ENCODE measurements at places on chromosomes 13 and 19.
A peak's percentile ranks its signal among the peaks of the same experiment; 100 is the strongest.

DNA sequence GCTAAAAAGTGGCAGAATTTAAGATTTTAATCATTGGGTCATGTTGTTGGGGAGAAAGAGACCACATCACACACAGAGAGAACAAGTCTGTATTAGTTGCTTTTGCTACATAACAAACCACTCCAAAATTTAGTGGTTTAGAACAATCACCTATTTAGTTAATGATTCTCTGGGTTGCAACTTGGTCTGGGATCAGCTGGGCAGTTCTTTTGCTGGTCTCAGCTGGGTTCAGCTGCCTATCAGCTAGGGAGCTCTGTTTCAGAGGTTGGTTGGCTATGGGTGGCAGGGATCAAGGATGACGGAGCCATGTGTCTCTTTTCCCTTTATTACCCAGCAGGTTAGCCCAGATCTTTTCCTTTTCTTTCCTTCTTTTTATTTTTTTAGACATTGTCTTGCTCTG lies 8.9 kb downstream of the PINLYP start:
- DNase-seq = no peak

GRCh38 chr19:52665529-52665928 lies 27.4 kb upstream of the ZNF83 start:
- DNase-seq = no peak

DNA sequence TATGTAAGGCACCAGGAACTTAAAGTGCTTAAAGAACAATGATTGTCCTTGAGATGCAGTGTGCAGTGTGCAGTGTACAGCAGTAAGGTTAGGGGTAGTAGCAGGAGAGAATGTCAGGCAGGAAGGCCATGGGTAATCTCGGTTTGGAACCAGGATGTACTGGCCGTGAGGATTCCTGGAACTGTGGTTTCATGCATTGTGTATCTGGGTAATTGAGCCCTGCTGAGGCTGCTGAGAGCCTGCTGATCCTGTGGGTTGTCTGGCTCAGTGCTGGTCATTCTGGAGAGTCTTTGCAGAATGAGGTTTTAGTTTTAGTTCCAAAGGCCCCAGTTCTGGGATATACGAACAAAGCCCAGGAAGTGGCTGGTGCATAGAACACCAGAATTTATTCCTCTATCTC lies 71.0 kb downstream of the ZNF568 start:
- DNase-seq = no peak

GRCh38 chr13:99275093-99275469 lies 16.9 kb upstream of the GPR18 start:
- peak; percentile 71 for DNase-seq

DNA sequence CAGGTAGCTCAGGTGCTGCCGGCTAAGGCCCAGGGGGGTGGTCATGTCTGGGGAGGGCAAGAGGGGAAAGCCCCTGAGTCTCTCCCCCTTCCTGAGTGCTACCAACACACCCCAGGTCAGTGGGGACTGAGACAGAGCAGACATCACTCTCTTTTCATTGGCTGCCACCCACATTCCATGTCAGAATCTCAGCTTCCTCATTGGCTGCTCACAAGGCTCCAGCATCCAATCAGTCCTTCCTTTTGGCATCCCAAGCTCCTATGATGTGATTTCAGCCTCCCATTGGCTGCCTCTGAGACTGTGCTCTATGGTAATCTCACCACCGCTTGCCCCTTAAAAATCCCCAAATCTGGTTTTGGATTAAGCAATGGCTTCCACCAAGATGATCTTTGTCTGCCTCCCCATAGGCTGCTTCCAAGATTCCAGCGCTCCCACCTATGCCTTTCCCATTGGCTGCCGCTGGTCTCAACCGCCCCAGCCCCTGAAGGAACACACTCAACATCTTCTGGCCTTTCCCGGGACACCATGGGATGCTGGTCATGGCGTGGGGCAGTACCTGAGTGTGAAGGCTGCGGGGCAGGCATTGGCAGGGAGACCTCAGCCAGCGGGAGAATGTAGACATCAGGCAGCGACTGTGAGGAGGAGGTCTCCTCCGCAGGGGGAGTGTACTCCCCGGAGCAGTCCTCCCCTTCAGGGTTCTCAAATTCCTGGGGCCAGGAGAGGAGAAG lies 2.0 kb downstream of the LMTK3 start:
- DNase-seq = no peak

DNA sequence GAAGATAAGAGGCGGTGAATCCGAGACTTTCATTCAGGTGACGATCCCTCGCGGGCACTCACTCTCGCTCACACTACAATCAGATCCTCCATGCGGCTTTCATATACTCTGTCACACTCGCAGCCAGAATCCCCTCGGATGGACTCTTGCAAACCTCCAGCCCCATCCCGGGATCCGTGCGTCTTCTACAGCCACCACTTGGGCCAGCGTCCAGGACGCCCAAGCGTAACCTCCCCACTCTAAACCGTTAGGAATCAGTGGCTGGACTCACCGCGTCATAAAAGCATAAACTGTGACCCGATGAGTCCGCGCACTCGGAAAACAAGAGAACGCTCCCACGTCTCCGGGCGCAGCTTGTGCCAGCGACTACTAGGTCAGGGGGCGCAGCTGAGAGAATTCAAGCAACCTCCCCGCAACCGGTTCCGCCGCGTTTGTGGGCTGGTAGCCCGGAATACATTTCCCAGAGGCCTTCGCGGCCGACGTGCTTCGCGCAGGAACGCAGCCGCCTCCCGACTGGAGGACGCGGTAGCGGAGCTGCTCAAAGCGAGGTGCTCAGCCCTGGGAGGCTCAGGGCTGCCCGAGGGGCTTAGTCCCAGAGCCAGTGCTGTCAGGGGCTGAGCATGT lies 27.6 kb downstream of the ZNF607 start:
- DNase-seq = peak; percentile 92

- no peak for DNase-seq
Observed at GRCh38 chr19:16668176-16668575, 7.2 kb downstream of the TMEM38A start.

- DNase-seq = no peak
Observed at GRCh38 chr13:32330441-32330840, 15.1 kb downstream of the BRCA2 start.

DNA sequence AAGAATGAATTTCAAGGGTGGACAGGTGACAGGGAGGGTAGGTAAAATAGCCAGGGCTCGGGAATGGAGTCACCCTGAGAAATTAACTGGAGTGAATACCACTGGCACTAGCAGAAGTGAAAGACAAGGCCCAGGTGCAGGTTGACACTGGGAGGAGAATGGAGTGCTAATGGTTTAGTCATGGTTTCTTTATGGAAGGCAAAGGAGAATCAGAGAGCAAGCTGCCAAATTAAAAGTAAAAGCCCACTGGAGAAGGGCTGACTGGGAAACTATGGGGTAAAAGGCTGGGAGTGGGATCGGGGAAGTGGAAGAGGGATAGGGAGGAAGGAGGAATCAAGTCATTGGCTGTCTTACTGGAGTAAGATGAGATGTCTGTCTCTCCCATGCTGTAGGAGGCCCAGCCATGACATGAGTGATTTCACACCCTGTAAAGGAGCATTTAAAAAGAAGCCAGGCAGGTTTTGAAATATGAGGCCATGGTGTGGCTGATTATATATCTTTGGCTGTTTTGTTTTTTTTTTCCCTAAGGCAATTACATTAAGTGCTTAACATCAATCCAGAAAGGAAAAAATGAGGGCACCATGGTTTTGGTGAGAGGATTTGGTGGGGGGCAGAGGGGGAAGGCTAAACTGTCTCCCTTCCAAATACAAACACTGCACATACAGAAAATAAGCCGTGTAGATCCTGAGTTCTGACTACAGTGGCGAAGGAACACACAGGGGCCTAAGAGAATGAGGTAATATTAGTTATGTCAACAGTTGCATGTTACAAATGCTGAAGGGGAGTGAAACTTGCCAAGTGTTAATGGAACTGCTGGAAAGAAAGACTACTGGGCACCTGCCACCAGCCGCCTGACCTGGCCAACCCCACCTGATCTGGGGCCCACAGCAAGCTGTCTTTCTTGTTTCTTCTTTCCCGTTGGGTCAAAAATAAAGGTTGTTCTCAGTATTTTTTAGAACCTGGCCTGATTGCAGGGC lies 183.5 kb upstream of the TSC22D1 start:
- DNase-seq = no peak

DNA sequence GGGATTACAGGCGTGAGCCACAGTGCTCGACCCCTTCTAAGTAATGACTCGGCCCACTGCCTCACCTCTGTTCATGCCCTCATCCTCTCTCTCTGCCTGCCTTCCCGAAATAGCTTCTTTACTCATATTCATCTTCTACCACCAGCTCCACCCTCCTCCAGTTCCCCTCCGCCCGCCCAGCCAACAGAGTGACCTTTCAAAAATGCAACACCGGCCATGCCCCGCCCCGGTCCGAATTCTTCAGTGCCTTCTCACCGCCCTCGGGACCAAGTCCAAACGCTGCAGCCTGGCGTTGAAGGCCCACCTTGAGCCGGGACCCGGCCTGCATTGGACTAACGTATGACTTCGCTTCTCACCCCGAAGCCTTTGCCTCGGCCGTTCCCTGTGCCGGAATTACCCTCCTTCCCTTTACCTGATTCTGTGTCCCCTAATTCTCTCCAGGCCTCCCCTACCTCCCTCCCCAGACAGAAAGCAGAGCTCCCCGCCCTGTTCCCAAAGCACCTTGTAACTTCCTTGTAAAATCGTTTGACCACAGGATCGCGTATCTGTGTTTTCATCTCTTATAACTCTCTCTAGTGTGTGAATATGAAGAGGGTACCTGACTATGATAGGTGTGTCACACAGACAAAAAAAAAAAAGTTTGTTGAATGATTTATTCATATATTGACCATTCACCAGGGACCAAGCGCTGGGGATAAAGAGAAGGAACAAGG lies 8.1 kb upstream of the MUC16 start:
- no peak for DNase-seq

DNA sequence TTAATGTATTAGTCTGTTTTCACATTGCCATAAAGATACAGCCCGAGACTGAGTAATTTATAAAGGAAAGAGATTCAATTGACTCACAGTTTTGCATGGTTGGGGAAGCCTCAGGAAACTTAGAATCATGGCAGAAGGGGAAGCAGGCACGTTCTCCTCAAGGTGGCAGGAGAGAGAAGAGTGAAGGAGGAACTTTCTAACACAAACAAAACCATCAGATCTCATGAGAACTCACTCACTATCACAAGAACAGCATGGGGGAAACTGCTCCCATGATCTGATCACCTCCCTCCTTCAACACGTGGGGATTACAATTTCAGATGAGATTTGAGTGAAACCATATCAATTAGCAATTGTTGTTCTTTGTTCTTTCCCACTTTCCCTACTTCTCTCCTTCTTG lies 689.0 kb upstream of the SLITRK1 start:
- no peak for DNase-seq

- DNase-seq = no peak
Observed at GRCh38 chr13:98677398-98677797, 75.1 kb downstream of the SLC15A1 start.

DNA sequence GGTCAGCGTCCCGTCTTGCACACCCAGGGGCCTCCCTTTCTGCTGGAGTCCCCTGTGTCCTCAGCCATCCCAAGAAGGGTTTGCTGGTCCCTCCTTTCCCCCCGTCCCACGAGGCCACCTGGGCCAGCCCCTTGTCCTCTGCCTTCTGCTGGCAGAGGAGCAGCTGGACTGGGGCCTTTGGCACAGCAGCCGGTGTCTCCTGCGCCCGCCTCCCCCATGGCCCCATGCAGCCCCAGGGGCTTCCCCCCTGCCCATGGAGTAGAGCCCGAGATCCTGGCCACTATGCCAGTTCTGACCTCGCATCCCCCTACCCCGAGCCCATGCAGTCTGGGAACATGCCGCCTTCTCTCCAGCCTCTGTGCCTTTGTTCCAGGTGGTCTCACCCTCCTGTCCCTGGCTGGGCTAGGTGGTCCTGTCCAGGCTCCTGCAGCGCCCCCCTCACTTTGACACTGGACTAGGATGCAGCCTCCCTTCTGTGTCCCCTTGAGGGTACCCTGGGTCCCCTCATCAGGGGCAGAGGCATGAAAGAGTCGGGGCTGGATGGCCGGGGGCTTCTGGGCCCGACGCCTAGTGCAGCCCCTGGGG lies 5.7 kb upstream of the GARIN5A start:
- no peak for DNase-seq

- DNase-seq = no peak
Observed at GRCh38 chr19:29836409-29836825, 24.6 kb downstream of the CCNE1 start.

DNA sequence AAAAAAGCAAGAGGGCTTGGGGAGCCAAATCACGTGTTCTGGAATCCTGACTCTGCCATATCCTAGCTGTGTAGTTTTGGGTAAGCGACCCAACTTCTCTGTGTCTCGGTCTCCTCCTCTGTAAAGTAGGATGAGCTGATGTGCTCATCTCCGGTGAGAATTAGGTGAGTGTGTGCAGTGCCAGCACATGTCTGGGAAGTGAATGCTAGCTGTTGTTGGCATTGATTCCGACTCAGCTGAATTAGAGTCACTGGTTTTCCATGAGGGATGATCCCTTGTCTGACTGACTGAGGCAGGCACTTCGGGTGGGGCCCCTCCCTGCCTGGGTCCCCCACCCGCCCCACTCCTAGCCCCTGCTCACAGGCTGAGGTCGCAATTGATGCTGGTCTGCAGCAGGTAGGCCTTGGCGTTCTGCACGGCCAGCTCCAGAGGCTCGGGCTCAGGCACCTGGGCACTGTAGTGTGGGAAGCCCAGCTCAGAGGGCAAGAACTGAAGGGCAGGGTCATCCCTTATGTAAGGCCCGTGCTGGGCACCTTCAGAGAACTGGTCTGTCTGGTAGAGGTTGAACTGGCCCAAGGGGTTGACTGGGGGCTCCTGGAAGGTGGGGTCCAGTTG lies 835 bp downstream of the RSPH6A start:
- DNase-seq = no peak

DNA sequence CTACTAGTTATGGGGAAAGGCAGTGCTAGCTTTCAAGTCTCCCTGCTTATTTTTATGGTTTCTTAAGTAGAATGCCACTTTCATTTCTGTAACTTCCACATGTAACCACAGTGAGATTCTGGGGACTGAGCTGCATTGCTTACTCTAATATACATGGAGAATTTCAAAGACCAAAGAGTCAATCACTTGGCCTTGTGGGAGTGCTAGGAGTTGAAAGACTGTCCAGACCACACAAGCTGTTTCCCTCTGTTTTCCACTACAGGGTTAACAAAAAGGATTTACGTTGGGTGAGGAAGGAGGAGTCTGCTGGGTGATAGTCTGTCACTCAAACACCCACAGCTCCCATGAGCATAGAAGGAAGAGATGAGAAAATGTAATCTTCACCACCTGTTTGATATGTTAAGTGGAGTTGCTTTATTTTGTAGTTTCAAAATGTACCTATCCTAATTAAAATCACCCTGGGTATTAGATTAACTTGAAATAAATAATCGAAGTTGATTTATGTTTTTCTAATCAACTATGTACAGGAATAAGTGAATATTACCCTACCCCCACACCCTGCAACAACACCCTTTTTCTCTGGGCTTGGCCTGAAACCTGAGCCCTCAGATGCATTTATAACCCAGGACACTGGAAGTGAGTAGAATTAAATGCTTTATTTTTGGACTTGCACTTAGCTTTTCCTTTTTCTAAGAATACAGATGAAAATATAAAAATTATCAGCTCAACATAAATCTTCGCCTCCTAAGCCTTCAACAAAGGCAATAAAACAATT lies 225.8 kb upstream of the SLC10A2 start:
- DNase-seq = no peak

Measured in common myeloid progenitor, CD34-positive (primary cell).